Left lobe of liver (tissue), 2 donors: ENCODE measurements at places on chromosomes 16 and 17. TPM values are rescaled to one million over a fixed set of nuclear protein-coding genes. Genes with fewer than 3 reads are reported as not detected.

The SHISA9 gene
- total RNA-seq: 0.05 TPM

The SCARF1 gene
- 12.5 TPM for total RNA-seq

The CAVIN1 gene
- 12.3 TPM for total RNA-seq

The CHP2 gene
- not detected for total RNA-seq

- DNase-seq: no peak
These were observed 27.7 kb downstream of the GPR142 start for GRCh38 chr17:74394977-74395376.

DNA sequence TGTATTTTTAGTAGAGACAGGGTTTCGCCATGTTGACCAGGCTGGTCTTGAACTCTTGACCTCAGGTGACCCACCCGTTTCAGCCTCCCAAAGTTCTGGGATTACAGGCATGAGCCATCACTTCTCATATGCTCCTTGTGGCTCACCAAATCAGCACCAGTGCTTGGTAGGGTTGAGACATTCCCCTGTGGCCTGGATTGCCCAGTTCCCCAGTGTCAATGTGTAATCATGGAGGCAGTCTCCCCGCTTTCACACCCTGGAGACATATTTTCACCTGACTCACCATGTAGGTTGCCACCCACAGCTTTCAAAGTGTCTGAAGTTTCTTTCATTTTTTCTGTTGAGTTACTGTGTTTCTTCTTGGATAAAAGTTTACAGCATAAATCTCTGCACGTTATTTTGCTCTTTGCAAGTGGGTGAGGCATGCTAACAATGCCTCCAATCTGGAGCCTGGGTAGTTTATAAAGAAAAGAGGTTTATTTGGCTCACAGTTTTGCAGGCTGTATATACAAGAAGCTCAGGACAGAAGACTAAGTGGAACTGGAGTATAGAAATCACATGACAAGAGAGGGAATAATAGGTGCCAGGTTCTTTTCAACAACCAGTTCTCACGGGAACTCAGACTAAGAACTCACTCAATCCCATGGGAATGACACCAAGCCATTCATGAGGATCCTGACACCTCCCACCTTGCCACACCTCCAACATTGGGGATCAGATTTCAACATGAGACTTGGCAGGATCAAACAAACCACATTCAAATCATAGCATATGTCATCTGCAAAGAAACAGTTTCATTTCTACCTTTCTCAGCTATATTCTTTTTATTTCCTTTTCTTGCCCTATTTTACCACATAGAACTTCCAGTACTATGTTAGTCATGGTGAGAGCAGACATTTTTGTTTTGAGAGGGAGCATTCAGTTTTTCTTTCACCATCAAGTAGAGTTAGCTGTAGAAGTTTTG is 113.2 kb downstream of the PHKB start:
- DNase-seq: no peak

DNA sequence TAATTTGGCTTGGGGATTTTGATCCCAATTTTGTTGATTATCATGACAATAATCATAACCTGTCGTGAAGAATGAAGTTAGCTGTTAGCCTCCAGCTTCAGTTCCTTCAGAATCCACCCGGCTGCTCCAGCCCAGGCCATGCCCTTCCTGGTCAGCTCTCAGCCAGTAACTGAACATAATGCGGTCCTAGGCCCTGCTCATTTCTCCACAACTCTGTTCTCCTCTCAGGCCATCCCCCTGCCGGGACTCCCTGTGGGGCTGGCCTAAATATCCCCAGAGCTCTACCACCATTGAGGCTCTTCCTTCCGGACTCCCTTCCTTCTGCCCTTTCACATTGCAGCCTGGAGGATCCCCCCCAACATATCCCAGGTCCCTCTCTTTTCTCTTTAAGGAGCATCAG is 833.4 kb upstream of the GOT2 start:
- DNase-seq: no peak

DNA sequence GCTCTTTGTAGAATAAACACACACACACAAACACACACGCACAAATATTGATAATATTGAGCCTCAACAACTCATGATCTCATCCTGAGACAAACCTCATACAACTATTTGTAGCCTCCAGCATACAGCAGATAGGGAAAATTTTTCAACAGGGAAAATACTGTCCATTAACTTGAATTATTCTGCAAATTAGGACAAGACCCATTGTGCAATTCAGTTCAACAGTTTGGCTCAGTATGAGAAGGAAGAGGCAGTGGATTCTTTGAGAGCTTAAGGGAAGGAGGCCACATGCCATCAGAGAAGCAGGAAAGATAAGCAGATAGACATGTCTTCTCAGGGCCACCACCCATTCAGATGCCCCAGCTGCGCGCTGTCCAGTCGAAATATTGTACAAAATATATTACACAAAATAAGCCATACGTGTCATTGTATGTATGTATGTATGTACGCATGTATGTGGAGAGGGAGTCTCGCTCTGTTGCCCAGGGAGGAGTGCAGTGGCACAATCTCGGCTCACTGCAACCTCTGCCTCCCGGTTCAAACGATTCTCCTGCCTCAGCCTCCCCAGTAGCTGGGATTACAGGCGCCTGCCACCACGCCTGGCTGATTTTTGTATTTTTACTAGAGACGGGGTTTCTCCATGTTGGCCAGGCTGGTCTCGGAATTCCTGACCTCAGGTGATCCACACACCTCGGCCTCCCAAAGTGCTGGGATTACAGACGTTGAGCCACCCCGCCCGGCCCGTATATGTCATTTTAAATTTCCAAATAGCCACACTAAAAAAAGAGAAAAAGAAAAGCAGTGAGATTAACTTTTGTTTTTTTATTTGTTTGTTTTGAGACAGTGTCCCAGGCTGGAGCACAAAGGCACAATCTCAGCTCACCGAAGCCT is 1.8 kb downstream of the ZC3H7A start:
- no peak for DNase-seq

GRCh38 chr17:42180922-42181850 is at the start of gene KCNH4:
TSS of gene KCNH4 (minus strand) at chr17:42181142. CDS start at chr17:42180945, 197 bp downstream.
- DNase-seq: peak; percentile 74

DNA sequence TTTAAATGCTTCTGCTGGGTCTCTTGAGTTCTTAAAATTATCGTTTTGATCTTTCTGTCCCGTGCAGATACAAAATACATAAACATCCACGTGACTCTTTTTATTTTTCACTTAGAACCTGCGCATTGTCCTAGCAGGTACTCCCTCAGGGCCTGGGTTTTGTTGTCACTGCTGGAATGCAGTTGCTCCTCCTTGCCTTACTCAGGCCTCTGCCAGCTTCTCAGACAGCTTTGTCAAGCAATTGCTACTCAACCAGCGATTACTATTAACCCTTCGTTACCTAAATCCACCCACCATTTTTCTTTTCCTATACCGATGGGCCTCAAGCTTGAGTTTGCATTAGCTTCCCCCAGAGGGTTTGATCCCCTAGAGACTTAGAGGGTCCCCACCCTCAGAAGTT is 405.9 kb upstream of the RBFOX1 start:
- no peak for DNase-seq

- no peak for DNase-seq
These were observed 43.0 kb upstream of the MYOCD start for GRCh38 chr17:12622726-12623125.

DNA sequence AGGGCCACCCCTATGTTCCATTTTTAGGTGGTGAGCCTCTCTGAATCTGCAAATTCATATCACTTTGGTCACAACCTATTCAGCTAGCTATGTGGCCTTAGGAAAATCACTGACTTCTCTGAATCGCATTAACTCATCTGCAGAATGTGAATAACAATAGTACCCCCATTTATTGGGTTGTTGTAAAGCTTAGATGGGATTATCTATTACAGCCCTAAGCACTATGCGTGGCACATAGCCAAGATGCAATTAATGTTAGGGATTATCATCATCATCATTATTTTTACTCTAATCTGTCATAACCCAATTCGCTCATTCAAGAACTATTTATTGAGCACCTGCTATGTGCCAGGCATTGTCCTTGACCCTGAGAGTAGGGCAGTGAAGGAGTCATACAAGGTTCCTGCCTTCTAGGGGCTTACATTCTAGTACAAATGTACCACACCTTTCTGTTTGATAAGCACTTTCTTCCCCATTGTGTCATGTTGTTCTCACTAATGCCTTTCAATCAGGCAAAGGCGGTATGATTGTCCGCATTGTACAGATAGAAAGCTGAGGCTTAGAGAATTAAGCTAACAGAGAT is 38.5 kb downstream of the CHD9 start:
- DNase-seq: no peak

GRCh38 chr17:1830288-1830687 is 483 bp downstream of the RPA1 start:
- no peak for DNase-seq

GRCh38 chr17:64773386-64773835 is 111.3 kb upstream of the SMURF2 start:
- DNase-seq: no peak

DNA sequence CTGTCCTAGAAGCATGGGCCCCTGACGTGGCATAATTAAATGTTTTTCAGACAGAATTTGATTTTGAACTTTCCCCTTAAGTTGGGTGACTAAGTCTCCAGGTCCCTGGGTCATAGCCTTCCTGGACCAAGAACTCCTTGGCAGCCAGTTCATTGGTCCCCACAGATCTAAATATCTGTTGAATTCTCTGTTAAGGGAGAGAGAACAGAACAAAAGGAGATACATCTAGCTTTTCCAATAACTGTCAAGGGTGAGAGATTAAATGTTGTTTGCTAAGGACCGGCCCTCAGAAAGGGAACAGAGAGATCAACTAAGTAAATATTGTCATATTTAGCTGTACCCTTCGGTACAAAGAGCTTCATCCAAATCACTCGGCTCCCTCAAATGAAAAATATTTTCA is 78.2 kb upstream of the NOL11 start:
- no peak for DNase-seq

GRCh38 chr17:77372444-77373298 is 231.9 kb downstream of the SEC14L1 start:
- peak; percentile 80 for DNase-seq

GRCh38 chr16:48901712-48902374 is 291.9 kb upstream of the N4BP1 start:
- no peak for DNase-seq

DNA sequence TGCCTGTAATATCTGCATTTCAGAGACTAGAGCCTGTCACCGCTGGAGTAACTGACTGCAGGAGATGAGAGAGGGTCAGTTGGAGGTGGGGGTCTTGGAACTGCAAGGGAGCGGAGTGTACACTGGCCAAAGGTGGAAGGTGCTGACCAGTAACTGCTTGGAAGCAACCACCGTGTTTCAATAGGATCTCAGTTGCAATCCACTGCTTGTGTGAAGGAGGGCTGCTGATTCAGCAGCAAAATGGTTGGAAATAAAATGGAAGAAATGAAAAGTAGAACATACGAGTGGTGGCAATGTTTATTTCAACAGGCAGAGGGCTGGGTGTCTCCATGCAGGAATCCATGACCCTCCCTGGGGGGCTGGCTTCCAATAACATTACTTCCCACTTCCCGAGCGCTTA is 2.1 kb upstream of the JPH3 start:
- DNase-seq: no peak

GRCh38 chr16:6634151-6634550 is 698.5 kb upstream of the RBFOX1 start:
- no peak for DNase-seq

- no peak for DNase-seq
These were observed 428.4 kb downstream of the MAF start for GRCh38 chr16:79171931-79172705.

- no peak for DNase-seq
These were observed 193.8 kb upstream of the TOX3 start for GRCh38 chr16:52740766-52741165.

- DNase-seq: no peak
These were observed 74.8 kb downstream of the RAB11FIP4 start for GRCh38 chr17:31466096-31466760.

GRCh38 chr17:66296289-66296725 is 6.1 kb upstream of the PRKCA start:
- no peak for DNase-seq

DNA sequence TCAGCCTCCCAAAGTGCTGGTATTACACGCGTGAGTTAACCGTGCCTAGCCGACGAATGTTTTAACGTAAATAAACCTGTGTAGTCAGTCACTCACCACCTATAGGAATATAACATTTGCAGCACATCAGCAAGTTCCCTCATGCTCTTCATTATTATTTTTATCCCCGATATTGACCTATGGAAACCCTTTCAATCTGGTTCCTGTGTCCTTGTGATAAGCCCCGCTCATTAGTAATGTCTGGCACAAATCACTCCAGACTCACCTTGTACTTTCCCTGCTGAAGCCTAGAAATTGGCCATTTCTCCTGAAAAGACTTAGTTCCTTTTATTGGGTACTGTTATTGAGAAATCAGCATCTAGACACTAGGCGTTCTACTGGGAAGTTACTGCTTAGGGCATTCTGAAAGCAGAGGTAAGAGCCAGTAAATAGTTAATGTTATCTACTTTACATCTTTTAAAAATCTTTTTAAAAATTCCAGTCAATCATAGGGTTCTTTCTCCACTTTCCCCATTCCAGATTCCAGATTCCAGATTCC is 1.5 kb upstream of the PHKG2 start:
- no peak for DNase-seq

DNA sequence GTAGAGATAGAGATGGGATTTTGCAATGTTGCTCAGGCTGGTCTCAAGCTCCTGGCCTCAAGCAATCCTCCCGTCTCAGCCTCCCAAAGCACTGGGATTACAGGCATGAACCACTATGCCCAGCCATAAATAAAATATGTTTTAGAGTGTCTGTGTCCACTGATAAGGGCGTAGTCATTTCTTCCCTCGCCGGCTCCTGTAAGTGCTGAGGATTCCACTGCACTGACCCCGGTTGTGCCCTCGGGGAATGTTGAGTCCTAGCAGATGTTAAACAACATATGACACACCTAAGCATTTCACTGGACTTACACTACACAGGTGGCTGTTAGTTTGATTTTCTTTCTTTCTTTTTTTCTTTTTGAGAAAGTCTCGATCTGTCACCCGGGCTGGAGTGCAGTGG is 5.6 kb upstream of the SHMT1 start:
- DNase-seq: no peak
